ENCODE measurements at places on chromosomes 7 and 10.

DNA sequence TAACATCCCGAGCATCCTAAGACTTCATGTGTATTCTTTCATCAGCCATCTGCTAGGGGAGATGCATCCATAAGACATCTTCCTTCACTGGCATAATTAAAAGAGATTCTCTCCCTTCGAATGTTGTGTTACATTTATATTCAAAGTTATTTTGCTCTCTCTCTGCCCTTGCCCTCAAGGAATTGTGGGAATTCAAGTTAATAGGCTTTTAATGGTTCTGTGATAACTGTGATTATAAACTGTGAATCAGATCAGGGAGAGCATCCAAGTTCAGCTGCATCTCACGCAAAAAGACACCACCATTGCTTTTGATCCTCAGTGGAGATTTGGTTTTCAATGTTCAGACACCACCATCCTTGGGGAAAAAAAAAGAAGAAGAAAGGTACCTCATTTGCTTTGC lies 9.2 kb upstream of the TEX36 start:
- DNase-seq = no peak

DNA sequence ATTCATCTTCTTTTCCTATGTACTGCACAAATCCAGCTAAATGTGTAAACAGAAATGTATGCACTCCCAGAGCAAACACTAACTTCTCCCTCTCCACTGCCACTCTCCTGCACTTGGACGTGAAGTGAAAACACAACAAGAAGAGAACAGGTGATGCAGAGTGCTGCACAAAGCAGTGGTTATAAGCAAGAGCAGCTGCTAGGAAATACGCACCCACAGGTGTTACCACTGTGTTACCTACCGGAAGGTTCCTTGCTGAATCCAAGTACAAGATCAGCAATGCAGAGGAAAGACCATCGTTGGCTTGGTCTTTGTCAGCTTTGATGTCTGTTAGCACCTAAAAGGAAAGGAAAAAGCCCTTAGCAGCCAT lies 54.6 kb upstream of the NCAPG2 start:
- no peak for DNase-seq

GRCh38 chr10:55550236-55550635 lies 749.2 kb upstream of the PCDH15 start:
- no peak for DNase-seq

DNA sequence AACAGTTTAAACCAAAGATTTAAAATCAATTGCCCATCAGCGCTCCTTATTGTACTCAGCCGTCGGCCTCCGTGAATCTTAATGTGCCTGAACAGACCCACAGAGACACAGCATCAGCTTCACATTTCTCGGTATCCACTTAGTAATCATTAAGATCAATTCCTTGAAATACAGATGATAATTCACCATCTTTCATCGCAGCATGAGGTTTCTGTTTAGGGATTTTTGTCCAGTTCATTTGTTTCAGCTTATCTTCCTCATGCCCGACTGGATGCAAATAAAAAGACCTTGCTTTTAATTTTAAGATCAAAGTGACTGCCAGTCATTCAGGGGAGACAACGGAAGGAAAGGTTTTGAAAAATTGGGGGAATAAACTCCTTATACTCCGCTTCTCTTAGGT lies 207.8 kb downstream of the WDR37 start:
- DNase-seq = no peak

DNA sequence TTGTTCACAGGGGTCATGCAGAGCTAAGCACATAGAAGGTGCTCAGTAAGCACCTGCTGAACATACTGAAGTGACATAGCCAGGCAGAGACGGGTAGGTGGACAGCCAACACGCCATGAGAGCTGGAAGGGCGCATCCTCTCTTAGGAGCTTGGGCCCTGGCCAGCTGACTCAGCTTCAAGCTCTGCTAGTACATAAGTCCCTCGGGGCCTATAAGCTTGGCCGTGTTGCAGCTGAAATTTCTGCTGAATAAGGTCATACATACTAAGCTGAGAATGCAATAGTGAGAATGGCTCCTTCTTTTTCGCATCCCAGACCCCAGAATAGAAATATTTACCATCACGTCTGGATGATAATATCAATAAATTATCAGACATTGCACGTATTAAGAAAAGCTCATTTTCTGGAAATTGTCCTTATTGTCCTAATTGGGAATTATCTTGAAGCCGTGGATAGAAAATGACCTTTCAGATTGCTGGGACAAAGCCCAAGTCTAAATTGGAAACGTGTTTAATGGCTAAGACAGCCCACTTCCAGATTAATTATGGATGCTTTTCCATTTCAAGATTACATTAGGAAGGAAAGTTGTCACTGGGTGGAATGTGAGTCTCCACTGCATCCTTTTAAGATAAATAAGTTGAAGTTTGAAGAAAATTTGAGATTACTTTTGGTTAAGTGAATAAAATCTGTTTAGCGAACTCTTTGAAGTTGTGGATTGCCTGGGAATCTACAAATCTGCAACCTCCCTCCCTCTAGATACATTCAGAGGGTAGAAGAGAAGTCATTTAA lies 287.1 kb upstream of the C7orf33 start:
- DNase-seq = no peak

GRCh38 chr10:32054094-32054493 lies 2.1 kb downstream of the KIF5B start:
- no peak for DNase-seq

DNA sequence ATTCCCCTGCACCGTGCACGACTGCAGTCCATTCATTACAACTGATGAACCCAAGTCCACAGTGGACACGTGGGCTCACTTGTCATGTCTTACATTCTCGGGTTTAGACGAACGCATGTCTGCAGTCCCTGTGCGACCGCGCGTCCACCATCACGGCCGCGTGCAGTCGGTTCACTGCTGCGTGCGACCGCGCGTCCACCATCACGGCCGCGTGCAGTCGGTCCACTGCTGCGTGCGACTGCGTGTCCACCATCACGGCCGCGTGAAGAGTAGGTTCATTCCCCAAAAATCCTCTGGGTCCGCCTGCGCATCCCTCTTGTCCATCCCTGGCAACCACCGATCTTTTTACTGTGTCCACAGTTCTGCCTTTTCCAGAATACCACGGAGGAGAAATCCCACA lies 100.5 kb downstream of the MAD1L1 start:
- no peak for DNase-seq

DNA sequence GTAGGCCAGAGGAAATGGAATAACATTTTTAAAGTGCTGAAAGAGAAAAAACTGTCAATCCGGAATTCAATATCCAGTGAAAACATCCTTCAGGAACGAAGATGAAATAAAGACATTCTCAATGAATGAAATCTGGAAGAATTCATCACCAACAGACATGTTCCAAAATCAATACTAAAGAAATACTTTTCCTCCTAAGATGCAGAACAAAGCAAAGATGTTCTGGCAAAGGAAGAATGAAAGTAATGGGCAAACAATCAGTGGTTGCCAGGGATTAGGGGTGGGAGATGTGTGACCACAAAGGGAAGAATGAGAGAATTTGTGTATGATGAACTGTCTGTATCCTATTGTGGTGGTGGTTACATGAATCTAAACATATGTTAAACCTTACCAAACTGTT lies 52.8 kb upstream of the EEPD1 start:
- DNase-seq = no peak

- DNase-seq = no peak
These were observed 572.4 kb downstream of the GLRX3 start for GRCh38 chr10:130708465-130709070.

GRCh38 chr10:91665842-91666241 lies 33.0 kb upstream of the PPP1R3C start:
- no peak for DNase-seq

DNA sequence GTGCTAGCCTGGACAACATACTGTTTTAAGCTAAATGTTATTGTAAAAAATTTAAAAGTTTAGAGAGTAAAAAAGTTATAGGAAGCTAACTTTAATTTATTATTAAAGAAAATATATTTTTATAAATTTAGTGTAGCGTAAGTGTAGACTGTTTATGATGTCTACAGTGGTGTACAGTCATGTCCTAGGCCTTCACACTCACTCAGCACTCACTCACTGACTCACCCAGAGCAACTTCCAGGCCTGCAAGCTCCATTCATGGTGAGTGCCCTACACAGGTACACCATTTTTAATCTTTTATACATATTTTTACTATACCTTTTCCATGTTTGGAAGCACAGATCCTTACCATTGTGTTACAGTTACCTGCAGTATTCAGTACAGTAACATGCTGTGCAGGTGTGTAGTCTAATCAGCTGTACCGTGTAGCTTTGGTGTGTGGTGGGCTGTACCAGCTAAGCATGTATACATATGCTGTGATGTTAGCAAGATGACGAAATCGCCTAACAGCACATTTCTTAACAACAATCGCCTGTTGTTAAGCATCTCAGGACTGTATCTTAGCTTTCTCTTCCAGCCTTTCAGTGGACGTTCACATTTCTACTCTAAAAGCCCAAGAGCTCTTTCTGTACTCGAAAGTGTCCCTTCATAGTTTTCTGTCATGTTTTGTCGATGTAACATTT lies 12.5 kb downstream of the RNF32 start:
- DNase-seq = no peak

DNA sequence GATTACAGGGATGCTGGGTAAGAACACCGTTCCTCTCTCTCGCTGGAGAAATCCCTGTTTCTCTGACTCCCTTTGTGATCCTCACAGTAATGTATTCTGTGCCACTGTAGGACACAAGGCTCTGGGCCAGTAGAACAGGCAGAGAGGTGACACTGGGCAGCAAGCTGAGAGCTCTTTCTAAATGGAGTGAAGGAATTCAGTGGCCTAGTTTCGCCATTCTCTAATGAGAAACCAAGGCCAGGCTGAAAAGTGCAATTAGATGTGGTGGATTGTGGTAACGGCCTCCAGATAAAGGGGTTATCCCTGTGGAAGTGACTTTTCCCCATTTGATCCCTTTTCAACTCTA lies 12.8 kb downstream of the KCTD7 start:
- no peak for DNase-seq

DNA sequence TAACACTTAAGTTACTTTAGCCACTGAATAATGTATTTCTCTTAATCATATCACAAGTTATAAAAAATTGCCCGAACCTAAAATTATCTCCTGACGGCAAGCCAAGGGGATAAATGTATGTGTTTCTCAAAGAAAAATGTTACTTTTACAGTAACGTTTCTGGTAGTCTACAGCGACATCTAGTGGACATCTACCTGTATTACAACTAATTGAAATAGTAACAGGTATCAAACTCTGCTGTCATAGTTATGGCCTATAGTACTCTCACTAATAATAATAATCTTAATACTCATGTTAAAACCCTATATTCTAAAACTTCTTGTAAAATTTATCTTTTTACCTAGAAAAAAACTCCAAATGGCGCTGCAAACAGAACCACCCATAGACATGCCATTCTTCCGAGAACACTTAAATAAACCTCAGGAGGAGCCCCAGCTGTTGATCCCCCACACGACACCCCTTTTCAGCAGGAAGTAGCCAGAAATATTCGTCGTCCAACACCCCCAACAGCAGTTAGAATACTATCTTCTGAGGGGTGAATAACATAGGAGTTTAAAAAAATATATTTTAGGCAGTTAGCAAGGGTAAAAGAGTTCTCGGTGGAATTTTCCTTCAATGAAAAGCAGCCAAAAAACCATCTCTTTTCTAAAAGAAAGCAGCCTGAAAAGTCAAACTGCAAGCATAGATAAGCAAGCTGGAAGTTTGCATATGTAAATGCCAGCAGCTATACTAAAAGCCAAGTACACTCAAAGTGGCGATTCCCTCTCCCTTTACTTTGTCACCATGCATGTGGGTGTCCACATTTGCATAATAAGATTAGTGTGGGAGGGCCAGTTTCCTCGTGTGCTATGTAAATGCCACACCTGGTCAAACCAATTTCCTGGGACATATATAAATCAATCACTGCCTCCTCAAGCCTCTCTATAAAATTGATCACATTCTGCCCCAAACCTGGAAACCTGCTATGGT lies 40.5 kb upstream of the ZNF107 start:
- no peak for DNase-seq

- no peak for DNase-seq
These were observed 473 bp upstream of the GPER1 start for GRCh38 chr7:1087465-1087814.

GRCh38 chr7:65475040-65475726 lies 101.5 kb downstream of the ZNF92 start:
- no peak for DNase-seq

- no peak for DNase-seq
These were observed 449.0 kb downstream of the GRID1 start for GRCh38 chr10:85917601-85918000.

DNA sequence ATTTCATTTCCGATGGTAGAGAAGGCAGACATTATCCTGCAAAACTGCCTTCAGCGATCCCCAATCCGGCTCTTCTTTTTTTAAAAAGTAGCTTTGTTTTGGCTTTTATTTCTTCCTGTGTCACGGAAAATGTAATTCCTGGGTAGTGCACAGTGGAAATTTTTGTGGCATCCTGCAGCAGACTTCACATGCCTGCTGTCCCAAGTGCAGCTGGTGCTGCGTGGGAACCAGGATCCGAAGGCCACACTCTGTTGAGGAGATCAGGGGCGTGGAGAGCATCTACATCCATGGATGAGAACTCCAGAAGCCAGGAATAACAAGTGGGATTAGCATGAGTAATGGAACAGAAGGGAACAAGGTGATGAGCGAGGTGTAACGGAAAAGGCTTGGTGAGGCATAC lies 4.6 kb downstream of the VWA2 start:
- DNase-seq = no peak

- no peak for DNase-seq
These were observed 130.1 kb downstream of the ELMO1 start for GRCh38 chr7:37318541-37318940.

GRCh38 chr10:122544493-122544892 lies 16.1 kb upstream of the DMBT1 start:
- no peak for DNase-seq

DNA sequence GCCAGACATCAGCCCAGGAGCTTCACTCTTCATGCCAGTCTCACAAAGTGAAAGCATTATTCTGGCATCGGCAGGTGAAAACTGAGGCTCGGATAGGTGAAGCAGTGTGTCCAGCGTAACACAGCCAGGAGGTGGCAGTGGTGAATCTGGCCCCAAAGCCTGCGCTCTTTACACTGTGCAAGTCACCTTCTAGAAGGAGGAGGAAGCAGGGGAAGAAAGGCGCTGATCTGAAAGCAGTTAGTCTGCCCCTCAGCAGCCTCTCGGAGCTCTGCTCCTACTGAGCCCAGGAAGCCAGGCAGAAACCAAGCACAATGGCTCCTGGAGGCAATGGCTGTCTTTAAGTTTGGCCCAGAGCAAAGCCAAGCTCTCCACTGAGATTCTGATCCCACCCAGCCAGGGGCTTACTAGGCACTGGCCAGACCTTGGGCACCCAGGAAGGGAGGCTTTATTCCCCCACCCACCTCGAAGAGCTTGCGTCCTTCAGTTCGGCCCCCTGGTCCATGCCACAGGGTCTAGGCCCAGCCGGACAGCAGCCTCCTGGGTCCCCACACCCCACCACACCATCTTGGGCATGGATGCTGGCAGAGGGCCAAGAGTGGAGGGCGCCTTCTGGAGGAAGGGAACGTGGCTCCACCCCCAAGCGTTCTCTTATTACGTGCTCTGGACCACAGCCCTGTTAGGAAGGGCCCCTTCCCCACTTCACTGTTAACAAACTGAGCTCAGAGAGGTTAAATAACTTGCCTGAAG lies 104.5 kb downstream of the GRID1 start:
- no peak for DNase-seq

DNA sequence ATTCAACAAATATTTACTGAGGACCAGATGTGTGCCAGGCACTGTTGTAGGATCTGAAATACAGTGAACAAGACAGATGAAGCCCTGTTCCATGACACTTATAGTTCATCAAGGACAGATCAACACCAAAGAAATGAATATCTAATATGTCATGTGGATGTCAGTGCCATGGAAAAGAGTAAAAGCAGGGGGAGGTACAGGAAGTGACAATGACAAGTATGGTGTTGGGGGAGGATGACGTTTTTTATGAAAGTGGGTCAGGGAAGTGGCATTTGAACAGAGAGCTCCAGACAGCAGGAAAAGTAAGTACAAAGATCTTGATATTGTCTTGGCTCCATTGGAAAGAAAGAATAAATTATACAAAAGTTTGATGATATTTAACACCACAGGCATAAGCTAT lies 7.0 kb upstream of the SFMBT2 start:
- no peak for DNase-seq
